Ascending aorta (tissue), 2 donors: ENCODE measurements at places on chromosomes 2 and 18.

DNA sequence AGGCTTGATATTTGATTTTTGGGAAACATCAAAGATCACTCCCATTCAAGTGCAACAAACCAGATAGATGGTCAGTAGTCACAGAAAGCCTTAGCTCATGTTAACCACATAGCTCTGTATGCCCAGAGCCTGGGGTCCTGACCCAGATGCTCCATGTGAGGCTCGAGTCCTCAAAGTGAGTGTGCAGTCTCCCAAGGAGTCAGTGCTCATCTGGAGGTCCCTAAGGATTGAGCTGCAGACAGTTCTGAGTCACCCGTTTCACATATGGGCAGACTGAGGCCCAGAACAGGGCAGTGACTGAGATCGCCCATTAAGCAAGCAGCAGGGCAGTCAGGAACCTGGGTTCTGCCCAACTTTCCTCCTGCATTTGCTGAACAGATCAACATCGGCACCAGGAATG lies 9.2 kb downstream of the TMEM37 start:
- DNase-seq = no peak

- DNase-seq = no peak
These were observed 2.1 kb downstream of the KHK start for GRCh38 chr2:27088634-27089033.

- no peak for DNase-seq
These were observed 466.1 kb upstream of the HS6ST1 start for GRCh38 chr2:128784626-128785306.

DNA sequence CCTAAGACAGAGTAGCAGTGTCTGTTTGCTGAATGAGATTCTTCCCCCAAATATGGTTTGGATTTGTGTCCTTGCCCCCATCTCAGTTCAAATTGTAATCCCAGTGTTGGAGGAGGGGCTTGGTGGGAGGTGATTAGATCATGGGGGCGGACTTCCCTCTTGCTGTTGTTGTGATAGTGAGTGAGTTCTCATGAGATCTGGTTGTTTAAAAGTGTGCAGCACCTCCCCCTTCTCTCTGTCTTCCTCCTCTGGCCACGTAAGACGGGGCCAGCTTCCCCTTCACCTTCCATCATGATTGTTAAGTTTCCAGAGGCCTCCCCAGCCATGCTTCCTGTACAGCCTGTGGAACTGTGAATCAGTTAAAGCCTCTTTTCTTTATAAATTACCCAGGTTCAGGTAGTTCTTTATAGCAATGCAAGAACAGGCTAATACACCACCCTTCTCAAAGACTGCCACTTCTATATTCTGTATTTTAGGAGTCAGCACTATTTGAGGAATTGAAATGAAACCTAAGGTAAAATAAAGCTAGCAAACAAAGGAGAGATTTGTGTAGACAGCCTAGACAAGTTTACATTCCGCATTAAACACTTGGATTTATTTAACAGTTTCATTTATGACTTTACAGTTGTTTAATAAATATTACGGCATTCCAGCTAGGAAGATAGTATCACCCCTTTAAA lies 21.6 kb downstream of the FBXO36 start:
- DNase-seq = no peak

GRCh38 chr18:35756506-35757117 lies 175.1 kb downstream of the GALNT1 start:
- DNase-seq = no peak

DNA sequence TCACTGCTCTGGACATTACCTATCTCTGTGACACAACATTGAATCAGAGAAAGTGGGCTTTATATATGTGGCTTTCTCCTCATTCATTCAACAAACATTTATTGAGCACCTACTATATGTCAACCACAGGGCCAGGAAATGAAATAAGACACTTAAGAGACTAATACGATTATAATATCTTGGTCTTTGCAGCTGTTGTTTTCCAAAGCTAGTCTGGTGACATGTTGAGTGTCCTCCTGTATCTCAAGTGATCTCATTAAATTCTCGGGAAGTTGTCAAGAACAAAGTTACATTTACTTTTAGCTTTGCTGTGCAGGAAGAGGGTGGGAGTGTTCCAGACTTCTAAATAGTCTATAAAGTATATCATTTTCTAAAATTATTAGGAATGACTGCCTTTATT lies 164.6 kb upstream of the SP5 start:
- DNase-seq = no peak

DNA sequence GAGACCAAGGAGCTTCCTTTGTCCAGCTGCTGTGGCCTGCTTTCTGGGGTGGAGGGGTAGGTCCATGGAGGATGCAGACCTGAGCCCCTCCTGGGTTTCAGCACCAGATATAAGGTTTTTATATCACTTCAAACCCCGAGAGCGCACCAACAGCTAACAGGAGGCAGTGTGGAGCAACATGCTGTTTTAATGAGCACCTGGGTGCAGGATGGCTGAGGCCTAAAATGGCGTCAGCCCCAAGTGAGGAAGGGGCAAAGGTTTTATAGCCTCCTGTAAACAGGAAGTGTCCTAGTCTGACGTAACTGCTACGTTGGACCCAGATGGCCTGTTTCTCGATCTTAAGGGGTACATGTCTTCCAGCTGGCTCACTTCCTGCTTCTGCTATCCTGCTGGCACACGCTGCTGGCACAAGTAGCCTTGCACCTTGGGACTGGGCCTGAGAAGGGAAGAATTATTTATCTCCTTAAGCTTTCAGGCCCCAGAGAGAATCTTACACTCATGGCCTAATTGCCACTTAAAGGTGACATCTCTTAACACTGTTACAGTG lies 11.4 kb upstream of the REG1B start:
- no peak for DNase-seq

DNA sequence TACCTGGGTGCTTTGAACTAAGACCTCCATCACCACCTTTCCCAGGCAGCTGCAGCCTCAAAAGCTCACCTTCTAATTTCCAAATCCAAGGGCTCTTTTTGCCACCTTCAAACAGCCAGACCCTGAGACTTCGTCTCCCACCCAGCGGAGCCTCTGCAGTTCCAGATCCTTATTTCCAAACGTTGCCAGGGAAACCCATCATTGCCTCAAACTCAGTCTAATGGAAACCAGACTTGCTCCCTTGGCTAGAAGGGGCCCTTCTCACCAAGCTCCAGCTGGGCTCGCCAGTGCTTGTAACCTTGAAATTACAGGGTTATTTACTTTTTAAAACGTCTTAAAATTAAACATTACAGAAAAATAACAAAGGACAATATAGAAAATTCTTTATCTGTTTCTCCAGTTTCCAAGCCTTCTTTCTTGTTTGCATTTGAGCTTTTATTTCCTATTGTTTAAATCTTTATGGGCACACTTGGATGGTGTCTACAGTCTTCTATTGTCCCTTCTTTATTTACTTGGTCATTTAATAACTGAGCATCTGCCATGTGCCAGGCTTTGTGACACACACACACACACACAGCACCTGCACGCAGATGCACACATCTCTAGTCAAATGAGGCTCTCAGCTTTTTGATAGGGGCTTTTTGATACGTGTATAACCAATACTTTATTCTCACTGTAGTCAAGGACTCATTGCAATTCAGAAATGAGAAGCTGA lies 36.1 kb downstream of the TRPM8 start:
- DNase-seq = no peak

- DNase-seq = no peak
These were observed 29.0 kb downstream of the LINC00305 start for GRCh38 chr18:64119916-64120315.

GRCh38 chr18:51108330-51108729 lies 78.3 kb downstream of the SMAD4 start:
- no peak for DNase-seq

DNA sequence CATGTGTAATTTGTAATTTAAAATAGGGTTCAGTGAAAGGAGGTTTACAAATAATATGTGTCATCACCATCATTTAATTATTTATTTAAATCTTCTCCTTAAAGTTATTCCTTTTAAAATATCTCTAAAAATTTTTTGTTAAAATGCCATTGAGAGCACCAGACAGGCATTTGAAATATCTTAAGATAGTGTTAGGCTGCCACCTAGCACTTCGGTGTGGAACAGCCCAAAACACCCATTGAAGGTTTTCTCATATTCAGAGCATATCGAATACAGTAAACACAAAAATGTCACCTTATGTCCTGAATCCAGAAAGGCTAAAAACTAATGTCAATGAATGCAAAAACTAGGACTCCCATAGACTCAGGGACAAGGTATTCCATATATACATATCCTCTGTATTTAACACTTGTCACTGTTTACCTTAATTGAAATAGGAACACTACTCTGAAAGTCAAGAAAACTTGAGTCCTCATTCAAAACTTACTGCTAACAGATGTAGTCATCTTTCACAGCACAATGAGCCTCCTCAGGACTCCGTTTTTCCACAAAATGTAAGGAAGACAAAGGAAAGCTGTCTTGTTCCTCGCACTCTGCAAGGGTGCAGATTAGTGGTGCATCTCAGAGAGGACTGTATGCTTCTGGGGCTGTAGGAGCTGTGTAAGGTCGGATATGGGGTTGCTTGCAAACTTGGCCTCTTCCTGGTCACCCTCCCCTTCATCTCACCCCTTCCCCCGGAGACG lies 329.5 kb downstream of the PAX3 start:
- DNase-seq = no peak

DNA sequence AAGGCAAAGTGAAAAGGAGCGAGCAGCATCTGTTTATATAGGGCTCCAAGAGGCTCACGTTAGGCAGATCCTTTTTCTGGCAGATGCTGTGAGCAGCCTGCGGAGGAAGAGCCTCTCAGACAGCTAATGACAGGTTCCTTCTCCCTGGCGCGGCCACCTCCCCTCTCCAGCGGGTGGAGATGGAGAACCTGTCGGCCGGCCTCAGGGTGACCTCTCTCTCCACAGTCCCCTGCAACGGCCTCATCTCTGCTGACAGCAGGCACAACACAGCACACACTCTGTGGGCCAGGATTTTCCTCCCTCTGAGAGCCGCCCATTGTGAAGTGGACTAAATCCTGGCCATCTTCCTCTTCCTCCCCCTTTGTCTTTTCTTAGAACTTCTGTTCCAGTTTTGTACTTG lies 119.8 kb downstream of the PRKCE start:
- no peak for DNase-seq

DNA sequence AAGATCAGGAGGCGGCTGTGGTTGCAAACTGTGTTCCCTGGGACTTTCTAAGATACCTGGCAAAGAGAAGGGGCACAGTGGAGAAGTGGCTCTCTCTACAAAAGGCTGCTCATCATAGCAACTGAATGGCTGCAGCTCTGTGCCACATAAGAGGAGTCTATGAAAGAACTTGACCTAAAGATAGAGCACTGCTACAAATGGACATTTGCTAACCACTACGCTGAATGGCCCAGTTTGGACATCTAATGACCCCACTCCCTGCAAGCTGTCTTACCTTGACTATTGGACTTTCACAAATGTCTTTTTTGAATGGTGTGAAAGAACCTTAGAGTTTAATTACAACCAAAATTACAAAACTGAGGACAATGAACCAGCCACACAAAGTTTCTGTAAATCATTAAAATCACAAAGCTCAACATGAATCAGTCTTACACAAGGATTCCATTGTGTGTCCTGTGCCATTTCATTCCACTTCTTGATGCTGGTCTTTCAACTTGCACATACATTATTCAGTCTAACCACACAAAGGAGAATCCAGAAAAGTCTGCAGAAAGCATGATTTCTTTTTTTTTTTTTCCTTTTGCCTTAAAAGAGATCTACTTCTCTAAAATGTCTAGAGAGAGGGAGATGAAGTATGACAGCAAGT lies 154.0 kb downstream of the LAMA1 start:
- no peak for DNase-seq

- DNase-seq = no peak
These were observed 162.9 kb downstream of the CNTNAP5 start for GRCh38 chr2:124187948-124188347.

DNA sequence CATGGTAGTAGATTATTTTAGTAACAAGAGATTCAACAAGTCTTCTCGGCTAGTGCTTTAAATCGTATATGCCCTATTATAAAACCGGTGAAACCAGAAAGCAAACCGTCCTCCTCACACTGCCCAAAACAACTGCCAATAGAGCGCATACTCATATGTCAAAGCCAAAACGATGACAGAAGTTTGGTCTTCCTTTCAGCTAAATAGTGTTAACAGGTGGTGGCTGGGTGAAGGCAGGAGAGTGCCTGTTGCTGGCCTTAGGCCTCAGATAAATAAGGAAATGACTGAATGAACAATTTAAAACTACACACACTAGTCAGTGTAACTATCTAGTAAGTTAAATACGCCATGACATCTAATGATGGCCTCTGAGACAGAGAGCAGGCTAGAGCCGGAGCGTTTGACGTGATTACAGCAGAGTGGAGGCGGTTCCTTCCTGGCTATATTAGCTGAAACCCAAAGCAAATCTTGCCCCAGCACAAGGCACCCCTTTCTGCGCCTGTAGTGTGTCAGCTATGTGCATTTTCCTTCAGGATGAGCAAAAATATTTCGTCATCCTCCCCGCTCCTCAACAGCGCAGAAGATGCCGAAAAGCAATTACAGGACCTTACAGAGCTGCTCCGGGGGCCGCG lies 1.6 kb downstream of the LONRF2 start:
- no peak for DNase-seq

DNA sequence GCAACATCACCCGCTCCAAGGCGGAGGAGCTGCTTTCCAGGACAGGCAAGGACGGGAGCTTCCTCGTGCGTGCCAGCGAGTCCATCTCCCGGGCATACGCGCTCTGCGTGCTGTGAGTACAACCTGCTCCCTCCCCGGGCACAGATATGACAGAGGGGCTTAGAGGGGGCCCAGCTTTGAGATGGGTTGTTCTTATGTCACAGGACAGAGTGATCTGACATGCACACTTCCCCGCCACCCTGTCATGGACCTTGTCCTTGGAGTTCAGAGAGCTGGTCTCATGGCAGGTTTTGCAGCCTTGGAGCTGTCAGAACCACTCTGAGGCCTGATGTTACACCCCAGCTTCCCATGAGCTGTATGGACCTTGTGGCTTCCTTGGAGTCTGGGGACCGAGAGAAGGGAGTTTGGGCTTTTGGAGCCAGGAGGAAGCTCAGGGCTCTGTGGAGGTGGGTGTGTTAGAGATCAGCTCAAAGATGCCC lies 398 bp downstream of the INPP5D start:
- DNase-seq = no peak

DNA sequence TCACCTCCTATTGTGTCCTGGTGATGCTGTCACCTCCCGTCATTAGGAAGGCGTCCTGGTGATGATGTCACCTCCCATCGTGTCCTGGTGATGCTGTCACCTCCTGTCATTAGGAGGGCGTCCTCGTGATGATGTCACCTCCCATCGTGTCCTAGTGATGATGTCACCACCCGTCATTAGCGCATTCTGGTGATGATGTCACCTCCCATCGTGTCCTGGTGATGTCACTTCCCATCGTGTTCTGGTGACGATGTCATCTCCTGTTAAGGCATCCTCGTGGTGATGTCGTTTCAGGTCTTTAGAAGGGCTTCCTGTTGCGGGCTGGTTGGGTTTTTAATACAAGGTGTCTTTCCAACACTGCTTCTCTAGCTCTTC lies 40.7 kb downstream of the CTDP1 start:
- no peak for DNase-seq

- DNase-seq = no peak
These were observed 160.9 kb upstream of the VRK2 start for GRCh38 chr2:57885742-57886141.
